GM12878 (cell line): ENCODE measurements at places on chromosomes 16 and 17.

DNA sequence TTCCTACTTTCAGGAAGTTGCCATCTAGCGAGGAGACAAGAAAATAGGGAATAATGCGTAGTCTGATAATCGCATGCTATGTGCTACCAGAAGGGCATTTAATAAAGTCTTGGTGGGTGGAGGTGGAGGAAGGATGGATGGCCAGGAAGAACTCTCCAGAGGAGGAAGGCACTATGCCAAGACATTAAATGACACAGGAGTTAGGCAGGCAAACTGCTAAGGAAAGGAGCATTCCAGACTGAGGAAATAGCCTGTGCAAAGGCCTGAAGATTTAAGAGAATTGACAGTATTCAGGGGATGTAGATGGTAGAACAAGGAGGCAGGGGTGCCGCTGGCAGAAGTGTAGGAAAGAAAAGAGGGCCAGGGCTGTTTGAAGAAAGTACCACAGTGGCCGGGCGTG, 19.3 kb upstream of the ARHGAP44 start:
- DNase-seq = no peak

GRCh38 chr17:4816826-4817225, 9.9 kb downstream of the PLD2 start:
- DNase-seq = no peak

DNA sequence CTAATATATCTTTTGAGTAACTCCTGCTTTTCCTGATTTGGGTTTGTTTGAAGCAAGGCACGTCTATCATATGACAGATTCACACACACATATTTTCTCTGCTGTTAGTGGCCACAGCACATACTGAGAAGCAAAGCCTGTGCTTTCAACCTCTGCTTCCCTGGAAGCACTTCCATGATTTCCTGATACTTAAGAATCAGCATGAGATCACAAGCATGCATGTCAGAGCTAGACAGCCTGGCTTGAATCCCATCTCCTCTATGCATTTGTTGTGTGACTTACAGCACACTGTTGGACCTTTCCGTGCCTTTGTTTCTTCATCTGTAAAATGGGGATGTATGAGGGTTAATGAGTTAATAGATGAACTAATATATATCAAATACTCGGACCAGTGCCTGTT, 151.1 kb upstream of the NOL11 start:
- no peak for DNase-seq

DNA sequence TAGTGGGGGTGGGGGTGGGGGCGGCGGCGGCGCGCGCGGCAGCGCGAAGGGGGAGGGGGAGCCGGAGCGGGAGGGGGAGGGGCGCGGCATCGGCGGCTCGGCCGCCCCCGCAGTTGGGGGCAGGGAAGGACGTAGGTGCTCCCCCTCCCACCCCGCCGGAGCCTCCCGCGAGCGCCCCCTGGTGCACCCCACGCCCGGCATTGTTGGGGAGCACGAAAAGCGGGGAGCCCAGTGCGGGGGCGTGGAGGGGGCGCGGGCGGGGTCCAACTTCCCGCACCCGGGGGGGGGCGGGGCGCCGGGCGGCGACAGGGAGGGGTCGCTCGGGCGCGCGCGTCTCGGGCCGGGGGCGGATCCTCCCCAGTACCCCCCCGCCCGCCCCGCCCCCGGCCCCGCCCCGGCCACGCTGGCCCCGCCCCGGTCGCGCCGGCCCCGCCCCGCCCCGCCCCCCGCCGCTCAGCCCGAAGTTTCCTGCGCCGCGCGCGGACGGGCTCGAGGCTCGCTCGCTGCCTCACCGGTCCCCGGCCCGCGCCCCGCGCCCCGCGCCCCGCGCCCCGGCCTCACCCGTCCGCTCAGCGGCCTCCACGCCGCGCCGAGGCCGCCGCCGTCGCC, at the start of gene CACNA1H:
TSS of gene CACNA1H (plus strand) at position 456 of the 609 bp plus-strand sequence. CDS start 632 bp downstream, outside the sequence.
- DNase-seq = no peak

GRCh38 chr17:48470388-48471034, 40.5 kb upstream of the SKAP1 start:
- DNase-seq = no peak

GRCh38 chr16:17433577-17434451, 36.9 kb downstream of the XYLT1 start:
- DNase-seq = no peak

DNA sequence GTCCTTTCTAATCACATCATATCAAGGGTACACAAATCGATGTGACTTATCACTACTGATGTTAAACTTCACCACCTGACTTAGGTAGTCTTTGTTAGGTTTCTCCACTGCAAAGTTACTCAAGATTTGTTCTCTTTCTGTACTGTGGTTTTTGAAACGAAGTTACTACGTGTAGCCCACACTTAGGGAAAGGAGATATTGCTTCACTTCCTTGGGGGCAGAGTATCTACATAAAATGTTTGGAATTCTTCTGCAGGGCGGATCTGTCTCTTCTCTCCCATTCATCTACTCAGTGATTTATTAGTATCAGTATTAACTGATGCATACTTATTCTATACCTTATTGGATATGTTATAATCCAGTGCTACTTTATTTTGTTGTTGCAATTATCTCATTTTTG, 403.6 kb upstream of the MON1B start:
- no peak for DNase-seq

GRCh38 chr16:600781-601180, 10.9 kb downstream of the RAB40C start:
- DNase-seq = no peak

- peak; percentile 2 for DNase-seq
Measured at GRCh38 chr16:56121156-56121500, 70.2 kb upstream of the GNAO1 start.

DNA sequence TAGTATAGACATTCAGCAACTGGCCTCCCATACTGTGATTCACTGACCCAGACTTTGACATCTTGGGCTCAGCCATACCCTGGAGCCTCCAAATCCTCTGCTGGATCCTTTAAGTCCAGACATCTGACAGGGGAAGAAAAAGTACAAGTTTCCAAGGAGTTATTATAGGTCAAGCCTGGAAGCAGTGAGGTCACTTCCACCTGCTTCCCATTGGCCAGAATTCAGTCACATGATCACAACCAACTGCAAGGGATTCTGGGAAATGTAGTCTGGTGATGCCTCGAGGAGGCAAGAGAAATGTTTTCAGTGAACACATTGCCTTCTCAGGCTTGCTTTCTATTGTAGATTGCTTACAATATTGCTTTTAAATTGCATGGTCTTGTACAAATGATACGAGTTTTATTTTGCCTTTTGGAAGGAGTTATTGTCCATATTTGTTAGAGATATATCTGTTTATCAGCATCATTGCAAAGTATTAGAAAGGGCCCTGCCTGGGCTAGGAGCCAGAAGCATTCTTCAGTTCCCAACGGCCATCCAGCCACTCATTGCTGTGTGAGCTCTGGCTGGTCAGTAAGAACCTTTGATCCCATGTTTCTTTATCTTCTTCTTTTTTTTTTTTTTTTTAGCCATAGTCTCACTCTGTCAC, 696.9 kb downstream of the WWOX start:
- peak; percentile 13 for DNase-seq

DNA sequence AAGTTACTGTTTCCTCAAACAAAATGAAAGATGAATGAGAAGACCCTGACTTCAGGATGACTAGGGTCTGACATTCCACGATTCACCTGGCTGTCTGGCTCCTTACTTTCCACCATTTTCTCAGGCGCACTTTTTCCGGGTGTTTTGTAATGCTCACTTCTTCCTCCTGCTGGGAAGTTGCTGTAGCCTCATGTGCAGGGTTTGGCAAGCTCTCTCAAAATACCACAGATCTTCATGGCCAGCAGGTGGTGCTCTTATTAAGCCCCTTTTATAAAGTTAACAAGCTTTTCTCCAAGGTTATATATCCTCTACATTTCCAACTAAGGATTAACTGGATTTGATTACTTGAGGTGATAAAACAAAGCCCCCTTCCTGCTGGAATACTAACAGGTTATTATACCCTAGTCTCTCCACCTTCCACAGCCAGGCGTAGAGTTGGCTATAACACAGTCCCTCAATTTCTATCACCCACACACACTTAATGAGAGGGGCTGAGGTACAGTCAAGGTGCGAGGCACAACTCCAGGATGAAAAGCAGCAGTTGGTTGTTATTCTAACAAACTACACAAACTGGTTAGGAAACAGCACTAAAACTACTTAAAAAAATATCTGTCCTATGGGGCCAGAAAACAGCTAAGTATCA, 45.4 kb downstream of the STH start:
- no peak for DNase-seq

DNA sequence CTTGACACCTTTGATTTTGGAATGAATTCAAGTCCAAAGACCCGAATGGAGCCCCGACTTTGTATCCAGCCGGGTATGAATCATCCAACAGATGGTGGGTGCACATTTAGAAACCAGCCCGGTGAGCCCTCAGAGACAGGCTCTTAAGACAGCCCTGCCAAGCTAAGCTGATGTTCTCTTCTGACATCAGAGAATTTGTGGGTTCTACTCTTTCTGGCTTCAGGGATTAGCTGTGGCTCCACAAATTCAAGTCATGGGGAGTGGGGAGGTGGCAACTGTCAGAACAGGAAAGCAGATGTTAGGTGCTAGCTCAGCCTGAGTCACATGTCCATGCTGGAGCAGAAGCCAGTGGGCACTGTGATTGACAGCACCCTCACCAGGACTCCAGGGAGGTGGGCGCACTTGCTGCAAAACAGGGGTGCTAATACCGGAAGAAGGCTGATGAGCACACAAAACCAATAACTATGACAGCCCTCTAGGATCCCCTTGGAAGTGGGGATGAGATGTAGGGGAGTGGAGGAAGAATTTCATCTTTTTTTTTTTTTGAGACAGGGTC, 31.4 kb upstream of the XYLT2 start:
- DNase-seq = no peak

GRCh38 chr16:49183911-49184310, 97.7 kb downstream of the CBLN1 start:
- DNase-seq = no peak

DNA sequence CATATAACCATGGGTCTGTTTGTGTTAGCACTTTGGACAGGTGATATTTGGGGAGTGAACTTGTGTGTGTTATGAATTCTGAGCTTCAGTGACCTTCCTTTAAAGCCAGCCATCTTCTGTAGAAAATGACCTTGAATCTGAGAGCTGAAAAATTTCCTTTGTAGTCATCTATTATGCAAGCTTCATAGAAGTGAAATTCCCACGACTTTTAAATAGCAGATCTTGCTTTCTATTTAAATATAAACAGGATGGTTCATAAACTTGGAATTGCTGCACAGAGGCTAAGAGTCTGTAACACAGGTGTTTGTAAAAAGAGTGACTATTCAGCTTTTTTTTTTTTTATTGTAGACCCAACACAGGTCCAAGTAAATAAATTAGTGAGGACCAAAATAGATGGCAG, 85.5 kb downstream of the MARCHF10 start:
- no peak for DNase-seq

DNA sequence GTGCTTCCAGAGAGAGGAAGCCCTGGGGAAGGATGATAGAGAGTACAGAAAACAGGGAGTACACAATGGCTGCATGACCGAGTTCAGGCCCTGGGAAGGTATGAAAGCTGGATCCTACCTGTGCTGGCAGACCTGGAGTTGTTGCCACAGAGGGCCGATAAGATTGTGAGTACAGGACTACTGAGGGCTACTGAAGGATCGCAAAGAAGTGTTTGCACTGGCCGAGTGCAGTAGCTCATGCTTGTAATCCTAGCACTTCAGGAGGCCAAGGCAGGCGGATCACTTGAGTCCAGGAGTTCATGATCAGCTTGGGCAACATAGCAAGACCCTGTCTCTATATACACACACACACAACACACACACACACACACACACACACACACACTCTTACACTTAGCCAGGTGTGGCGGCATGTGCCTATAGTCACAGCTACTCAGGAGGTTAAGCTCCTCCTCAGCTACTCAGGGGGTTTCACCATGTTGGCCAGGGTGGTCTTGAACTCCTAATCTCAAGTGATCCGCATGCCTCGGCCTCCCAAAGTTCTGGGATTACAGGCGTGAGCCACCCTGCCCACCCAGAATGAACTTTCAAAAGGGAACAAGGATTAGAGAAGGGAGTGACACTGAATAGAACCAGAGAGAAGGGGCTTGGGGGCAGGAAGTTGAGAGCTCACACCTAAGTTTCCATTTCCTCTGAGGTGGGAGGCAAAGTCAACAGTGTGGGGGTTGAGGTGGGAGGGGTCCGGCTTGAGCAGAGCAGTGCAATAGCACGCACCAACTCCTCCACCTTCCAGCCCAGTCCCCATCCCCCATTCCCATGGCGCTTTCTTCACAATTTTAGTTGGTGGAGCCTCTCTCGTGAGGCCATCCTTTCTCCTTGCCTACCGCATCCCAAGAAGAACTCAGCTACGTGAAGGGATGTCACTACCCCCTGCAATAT, 7.5 kb downstream of the SCIMP start:
- peak; percentile 92 for DNase-seq

DNA sequence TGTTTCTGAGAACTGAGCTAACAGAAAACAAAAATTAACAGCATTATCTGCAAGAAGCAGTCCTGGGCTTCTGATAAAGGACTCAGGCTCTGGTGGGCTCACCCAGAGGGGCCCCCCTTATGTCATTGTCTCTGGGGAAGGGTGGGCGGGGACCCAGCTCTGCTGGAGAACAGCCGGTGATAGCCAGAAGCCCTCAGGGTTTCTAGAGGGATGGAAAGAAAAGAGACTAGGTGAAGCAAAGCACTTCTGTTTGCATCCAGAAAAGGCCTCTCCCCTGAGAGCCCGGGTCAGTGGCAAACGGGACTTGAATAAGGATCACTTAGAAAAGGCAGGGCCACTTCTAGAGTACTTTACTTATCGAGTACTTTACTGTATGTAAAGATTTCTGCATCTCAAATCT, 7.0 kb upstream of the CDC42EP4 start:
- DNase-seq = no peak

GRCh38 chr16:10480151-10480550, 94.3 kb downstream of the ATF7IP2 start:
- no peak for DNase-seq

- DNase-seq = no peak
Measured at GRCh38 chr16:59385491-59385890, 651.4 kb upstream of the GOT2 start.

DNA sequence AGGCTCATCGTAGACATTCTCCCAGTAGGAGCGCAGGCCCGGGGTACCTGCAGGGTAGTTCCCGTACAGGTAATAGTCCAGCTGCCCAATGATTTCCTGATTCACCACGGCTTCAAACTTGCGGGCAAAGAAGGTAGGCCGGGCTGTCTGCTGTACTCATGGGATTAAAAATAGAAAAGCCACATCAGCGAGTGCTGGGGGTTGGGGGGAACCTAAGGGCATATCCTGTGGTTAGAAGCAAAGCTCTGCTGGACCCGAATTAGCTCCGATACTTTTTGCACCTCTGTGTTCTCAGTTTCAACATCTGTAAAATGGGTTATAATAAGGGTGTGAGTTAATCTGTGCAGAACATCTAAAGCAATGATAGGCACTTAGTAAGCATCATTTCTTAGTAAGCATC, 336.2 kb downstream of the XYLT1 start:
- peak; percentile 82 for DNase-seq
